ENCODE measurements at places on chromosomes 2 and 18.

GRCh38 chr2:206084439-206084869 lies 1.5 kb downstream of the INO80D start:
- DNase-seq: no peak

- no peak for DNase-seq
Measured at GRCh38 chr18:809985-810642, 1.9 kb downstream of the YES1 start.

DNA sequence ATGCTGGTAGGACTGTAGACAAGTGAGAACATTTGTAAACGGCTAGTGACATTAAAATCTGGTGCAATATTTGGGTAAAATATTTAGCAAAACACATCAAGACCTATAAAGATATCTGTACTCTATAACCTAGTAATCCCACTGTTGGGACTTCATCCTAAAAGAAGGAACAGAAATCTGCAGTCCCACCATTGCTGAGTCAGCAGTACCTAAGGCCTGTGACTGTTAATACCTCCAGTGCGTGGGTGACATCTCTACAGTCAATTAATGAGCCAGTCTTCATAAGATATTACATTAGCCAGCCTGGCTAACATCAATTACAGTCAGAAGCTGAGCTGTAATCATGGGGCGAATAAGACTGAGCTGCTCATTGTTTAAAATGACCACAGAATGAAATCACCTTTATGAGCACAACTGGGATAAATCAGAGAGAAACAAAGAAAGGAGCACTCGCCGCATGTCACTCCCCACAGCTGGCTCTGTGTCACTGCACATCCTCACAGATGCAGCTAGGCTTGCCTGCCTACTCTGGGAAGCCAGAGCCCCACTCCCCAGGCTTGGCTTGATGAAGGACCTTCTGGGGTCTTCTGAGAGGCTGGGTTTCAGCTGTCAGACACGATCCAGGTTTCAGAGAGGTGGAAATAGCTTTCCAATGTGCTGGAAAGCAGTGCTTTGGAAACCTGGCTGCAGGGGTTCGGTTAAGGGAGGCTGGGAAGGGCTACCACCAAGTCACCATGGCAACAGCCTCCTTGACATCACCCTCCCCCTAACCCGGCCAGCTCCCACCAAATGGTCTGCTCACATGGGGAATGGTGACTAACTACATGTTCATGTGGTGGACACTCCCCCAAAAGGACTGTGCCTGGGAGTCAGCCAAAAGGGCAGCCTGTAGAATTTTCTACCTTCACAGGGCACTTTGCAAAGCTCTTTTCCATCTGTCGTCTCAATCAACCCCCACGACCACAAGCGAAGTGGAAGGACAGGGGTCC lies 145.0 kb downstream of the ZBTB7C start:
- DNase-seq: no peak

GRCh38 chr18:79272916-79273315 lies 122.8 kb upstream of the NFATC1 start:
- DNase-seq: no peak

DNA sequence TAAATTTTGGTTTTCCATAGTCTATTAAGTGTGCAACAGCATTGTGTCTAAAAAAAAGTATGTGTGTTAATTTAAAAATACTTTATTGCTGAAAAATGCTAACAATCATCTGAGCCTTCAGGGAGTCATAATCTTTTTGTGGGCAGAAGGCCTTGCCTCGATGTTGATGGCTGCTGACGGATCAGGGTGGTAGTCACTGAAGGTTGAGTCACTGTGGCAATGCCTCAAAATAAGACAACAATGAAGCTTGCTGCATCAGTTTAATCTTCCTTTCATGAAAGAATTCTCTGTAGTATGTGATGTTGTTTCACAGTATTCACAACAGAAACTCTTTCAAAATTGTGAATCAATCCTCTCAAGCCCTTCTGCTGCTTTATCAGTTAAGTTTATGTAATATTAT lies 31.3 kb downstream of the HDHD2 start:
- DNase-seq: no peak

- DNase-seq: no peak
Measured at GRCh38 chr18:56570978-56571377, 67.4 kb downstream of the TXNL1 start.

GRCh38 chr18:31596081-31596872 lies 4.6 kb downstream of the TTR start:
- DNase-seq: no peak

DNA sequence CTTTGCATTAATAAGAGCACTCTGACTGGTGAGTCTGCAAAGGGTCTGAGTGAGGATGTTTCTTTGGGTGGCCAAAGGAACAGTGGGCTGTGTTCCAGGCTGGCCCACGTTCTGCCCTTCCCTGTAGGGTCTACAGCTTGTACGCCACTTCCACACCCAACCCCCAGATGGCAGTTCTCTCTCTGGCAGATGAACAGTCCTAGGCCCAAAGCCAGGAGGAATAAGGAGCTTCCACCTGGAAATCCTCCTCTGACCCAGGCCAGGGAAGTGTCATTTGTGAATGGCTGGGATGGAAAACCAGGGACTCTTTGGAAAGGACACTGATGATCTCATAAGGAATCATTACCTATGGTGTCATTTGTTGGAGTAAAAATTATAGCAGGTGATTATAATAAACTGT lies 6.6 kb downstream of the OTOF start:
- DNase-seq: no peak

DNA sequence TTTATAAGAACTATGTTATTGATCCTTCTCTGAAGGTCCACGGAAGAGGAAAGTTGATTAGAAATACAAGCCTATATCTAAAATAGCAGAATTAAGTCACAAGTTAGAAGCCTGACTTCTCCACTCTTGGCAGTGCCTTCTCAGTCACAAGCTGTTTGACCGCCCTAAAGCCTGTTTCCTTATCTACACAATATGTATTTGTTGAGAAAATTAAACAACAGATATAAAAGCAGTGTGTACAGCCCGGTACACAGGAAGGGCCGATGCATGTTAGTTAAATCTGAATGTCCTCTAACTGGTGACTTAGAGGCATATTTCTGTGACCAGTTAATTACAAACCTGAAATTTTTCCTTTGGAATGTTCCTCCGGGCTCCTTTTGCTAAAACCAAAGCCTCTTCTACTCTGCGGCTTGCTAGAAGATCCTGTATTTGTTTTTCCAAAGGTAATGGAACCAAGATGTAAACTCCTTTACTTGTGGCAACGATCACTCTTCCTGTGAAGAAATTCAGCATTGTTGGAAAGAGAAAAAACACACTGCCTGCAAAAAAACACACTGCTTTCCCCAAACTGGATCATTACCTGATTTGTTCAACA lies 33.4 kb downstream of the TGFBRAP1 start:
- no peak for DNase-seq

GRCh38 chr2:46284796-46285195 lies 12.4 kb upstream of the EPAS1 start:
- no peak for DNase-seq

DNA sequence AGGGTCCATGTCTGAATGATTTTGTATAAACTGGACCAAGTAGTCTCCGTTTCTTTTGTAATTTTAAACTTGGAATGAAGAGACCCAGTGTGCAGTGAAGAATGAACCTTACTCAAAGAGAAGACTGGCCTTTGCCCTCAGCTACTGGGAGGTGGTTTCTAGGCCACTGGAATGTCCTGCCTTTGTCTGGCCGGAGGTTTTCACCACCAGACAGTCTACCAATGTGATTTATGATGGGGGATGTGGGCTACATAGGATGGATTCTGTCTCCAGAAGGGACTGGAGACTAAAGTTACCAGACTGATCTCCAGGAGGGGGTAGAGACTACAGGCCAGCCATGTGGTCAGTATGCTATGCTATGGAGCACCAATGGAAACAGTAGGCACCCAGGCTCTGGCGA lies 42.8 kb upstream of the RAB31 start:
- no peak for DNase-seq

- no peak for DNase-seq
Measured at GRCh38 chr2:1082456-1083205, 132.0 kb downstream of the SNTG2 start.

DNA sequence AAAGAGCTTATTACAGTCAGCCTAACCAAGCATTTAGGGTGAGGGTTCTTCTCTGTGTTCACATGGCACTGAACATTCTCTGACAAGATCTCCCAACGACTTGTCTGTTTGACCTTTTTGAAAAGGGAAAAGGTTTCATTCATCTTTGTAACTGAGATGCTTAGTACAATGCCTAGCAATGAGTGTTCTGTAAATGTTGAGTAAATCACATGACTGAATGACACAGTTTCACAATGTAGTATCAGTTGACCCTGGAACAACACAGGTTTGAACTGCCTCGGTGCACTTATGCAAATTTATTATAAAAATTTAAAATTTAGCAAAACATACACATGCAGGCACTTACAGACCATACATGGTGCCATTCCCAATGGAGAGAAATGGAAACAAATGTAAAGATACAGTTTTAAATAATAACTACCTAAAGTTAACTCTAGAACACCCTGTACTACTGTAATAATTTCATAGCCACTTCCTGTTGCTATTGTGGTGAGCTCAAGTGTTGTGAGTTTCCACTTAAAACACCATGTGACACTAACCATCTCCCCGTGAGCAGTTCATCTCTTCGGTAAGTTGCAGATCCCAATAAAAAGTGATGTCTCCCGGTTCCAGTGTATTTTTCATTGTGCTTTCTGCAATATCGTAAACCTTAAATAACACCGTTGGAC lies 34.1 kb upstream of the VWC2L start:
- no peak for DNase-seq

DNA sequence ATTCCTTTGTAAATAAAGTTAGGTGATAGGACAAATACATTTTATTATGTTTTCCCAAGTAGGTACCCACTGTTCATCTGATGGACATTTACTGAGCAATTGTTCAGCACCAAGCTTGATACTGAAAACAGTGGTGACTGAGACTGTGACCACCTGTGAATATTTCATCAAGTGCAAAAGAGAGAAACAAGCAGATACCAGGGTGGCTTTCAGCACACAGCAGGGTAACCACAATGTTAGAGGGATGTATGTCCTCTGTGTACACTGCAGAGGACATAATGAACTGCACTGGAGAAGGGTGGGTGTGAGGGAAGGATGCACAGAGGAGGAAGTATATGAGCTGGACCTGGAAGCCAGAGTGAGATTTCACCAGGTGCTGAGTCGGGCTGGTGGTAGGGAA lies 411.8 kb downstream of the RAD51AP2 start:
- no peak for DNase-seq

GRCh38 chr18:41967680-41968079 lies 12.6 kb downstream of the PIK3C3 start:
- no peak for DNase-seq

DNA sequence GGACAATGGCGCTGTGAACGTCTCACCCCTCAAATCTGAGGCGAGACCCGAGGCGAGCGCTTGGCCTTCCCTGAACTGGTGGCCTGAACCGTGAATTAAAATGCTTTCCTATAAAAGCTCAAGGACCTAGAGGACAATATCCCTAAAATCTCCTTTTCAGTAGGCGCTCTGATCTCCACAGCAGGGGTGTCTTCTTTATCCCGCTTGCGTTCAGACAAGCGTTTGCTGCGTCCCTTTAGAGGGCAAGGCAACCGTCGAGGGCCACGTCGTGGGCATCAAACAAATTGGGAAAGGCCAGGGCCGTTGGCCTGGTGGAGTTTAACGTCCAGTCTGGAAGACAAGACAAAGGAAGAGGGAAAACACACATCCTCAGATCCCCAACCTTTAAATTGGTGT lies 1.3 kb upstream of the RAX start:
- no peak for DNase-seq

GRCh38 chr18:10928772-10929373 lies 220.5 kb downstream of the PIEZO2 start:
- no peak for DNase-seq

DNA sequence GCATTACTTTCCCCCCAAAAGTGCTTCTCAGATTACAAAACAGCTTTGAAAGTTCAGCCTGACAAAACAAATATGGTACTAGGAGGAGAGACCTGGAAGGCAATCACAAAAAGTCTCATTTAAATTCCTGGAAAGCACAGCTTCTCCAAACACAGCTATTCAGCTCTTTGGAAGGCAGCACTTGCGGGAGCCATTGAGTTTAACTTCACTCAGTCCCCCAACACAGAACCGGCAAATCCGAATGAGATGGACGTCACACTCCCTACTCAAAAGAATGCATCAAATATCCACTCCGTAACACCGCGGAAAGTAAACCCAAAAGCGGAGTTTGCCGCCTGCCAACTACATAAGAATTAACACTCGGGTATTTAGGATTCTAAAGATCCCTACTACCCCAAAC lies 638 bp downstream of the ST6GAL2 start:
- DNase-seq: no peak

DNA sequence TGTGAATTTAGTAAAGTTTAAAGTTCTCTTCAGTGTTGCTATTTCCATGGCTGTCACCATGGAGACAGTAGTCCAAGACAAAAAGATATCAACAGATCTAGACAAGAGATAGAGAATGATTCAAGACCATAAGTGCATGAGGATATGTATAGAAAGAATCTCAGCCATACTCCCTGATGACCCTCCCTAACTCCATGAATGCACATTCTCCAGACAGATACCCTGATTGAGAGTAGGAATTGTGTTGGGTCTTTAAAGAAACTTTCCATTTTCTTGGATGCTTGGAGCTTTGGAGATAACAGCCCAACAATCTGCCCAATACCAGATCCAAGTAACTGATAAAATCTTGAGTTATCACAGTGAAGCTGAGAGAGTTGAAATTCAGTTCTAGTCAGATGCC lies 1601.2 kb upstream of the CELF4 start:
- DNase-seq: no peak

DNA sequence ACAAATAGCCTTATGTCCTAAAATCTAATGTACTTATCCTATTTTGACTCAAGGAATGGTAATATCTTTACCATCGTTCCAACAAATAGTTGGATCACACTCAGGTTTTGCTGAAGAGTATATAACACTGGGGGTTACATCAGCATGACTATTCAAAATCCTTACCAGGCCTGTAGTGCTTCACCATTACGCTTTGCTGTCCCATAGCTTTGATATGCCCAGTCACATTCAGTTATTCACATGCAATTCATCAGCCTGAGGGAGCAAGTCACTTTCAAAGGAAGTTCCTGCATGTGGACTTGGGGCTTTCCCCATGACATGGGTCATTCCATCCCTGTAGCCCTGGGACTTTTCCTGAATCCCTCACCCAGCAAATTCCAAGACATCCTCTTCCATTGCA lies 39.6 kb downstream of the FTCDNL1 start:
- no peak for DNase-seq

DNA sequence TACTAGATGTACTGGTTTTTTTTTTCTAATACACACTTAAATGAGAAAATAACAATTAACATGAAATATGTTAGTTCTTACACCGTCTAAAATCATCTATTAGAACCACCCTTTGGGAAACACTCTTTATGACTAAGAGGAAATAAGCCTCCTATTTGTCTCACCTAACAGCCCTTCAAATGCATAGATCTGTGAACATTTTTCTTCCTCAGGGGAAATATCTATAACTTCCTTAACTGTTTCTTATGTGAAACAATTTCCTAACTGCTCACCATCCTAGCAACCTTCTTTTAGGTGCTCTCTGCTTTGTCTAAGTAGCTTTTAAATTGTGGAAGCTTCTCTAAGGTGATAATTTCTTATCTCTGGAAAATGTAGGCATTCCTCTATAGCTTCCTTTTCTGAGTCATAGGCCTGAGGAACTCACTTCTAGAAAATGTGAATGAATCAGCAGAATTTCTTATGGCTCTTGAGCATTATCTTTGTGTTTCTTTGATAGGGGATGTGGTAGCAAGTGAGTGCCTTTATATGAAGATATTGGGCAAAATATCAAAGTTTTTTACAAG lies 56.1 kb downstream of the CNTNAP5 start:
- peak; percentile 35 for DNase-seq

All from PC-9 (cell line).